ENCODE measurements at places on chromosomes 6 and 20.

DNA sequence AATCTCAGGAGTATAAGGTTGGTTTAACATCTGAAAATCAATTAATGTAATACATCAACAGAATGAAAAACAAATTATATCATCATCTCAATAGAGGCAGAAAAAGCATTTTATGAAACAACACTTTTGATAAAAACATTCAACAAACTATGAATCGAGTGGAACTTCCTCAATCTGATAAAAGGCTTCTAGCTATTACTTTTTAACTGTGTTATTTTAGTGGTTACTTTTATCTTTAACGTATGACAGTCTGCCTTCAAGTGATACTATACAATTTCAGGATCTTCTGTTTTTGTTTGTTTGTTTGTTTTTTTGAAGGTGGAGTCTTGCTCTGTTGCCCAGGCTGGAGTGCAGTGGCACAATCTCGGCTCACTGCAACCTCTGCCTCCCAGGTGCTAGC, 73.7 kb downstream of the ZFAND3 start:
- no peak for DNase-seq

DNA sequence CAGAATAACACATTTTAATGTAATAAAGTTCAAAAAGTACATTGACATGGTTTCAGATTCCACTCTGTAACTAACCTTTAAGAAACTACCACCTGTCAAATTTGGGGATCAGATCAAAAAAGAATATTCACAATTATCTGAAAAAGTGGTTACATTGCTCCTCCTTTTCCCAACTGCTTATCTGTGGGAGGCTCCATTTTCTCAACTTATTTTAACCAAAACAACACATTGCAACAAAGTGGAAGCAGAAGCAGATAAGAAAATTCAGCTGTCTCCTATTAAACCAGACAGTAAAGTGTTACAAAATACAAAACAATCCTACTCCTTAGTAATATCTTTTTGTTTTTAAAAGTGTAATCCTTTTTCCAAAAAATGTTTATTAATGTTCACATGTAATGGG, 61.4 kb downstream of the PDSS2 start:
- no peak for DNase-seq

- no peak for DNase-seq
These were observed 61.9 kb upstream of the CITED2 start for GRCh38 chr6:139436200-139436956.

GRCh38 chr20:5178046-5178445, 51.2 kb downstream of the CDS2 start:
- DNase-seq, result no peak

DNA sequence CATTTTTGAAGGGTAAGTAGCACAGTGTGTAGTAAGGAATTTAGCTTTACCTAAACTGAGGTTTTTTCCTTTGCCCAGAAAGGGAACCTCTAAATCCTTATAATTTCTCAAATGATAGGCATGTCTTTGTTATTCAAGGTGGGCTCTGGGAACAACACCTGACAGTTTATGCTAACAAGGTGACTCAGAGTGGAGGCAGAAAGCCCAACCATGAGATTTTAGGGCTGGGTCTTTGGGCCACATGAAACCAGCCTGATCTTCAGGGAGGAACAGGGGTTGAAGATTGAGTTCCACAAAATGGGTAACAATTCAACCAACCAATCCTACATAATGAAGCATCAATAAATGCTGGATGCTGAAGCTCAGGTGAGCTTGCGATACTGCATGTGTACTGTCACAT, 46.6 kb downstream of the PRSS35 start:
- no peak for DNase-seq

DNA sequence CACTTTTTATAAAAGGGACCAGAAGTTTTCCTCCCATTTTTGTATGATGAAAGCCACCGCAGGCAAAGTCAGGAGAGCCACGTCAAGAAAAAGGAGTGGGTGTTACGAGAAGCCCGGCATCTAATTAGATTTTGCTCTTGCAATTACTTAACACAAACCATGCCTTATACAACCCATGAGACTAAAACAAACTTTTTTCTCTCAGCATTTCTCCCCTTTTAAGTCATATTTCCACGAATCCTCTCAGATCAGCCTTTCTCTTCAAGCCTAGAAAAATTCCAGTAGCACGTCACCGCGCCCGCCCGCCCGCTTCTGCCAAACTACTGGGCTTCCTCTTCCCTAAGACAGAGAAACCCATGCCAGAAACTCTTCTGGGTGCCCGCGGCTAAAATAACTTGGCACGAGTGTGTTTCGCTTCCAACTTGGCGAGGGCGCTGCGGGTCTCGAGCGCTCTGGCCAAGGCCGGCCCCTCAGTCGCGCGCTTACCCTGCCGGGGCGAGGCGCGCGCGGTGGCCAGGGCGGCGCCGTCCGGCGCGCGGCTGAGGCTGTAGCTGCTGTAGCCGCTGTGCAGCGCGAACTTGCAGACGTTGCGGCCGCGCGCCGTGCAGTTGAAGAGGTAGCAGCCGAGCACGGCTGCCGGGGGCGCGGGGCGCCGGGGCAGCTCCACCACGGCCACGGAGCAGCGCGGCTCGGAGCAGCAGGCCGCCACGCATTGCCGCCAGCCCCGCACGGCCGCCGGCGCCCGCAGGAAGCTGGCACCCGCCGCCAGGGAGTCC, 1.0 kb downstream of the LRP11 start:
- DNase-seq, result peak; percentile 39

- DNase-seq, result no peak
These were observed 92.4 kb downstream of the NCR2 start for GRCh38 chr6:41427642-41428335.

DNA sequence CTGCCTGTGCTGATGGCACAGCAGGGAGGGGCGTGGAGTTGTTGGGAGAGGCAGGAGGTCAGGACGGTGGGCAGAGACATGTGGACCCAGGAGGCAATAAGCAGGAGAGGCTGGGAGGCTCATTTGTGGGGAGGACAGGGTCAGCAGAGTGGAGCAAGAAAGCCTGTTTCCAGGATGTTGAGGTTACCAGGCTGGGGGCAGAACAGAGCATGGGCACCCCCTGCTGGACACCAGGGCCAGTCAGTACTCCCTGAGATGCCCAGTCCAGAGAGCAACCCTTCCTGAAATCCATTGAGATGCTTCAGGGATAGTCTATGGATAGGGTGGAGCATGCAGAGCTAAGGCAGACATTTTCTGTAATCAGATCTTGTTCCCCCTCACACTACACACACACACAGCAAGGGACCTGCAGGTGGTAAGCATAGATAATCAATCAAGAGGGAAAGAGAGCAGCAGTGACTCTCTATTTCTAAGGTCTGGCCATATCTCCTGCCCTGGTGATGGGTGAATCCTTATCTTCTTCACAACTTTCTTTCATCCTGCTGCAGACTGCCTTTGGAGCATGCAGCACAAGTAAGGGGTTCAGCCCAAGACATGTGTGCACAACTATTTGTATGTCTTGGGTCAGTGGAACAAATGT, 41.7 kb downstream of the MOCS1 start:
- DNase-seq, result peak; percentile 61

GRCh38 chr6:52644253-52644652, 26.7 kb upstream of the TMEM14A start:
- no peak for DNase-seq

DNA sequence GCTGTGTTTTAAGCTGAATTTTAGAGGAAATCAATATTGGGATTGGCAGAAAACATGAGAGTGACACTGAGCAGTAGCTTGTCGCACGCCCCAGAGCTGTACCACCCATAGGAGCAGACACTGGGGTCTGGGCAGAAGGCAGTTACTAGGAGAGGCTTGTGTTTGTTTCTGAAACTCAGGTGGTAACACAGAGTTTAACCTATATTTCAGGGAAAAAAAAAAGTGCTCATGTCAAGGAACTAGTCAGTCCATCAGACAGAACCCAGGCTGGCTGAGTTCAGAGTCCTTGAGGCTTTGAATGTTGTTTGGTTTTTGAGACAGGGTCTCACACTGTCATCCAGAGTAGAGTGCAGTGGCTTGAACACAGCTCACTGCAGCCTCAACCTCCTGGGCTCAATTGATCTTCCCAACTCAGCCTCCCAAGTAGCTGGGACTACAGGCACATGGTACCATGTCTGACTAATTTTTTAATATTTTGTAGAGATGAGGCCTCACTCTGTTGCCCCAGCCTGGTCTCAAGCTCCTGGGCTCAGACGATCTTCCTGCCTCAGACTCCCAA, 6.6 kb downstream of the SLC22A1 start:
- no peak for DNase-seq

GRCh38 chr6:145483191-145483996, 251.9 kb downstream of the EPM2A start:
- no peak for DNase-seq

GRCh38 chr20:24894488-24894887, 54.6 kb upstream of the CST7 start:
- DNase-seq, result no peak

GRCh38 chr20:53270792-53271375, 298.7 kb downstream of the TSHZ2 start:
- no peak for DNase-seq

GRCh38 chr6:10310826-10311225, 104.0 kb downstream of the TFAP2A start:
- DNase-seq, result no peak

DNA sequence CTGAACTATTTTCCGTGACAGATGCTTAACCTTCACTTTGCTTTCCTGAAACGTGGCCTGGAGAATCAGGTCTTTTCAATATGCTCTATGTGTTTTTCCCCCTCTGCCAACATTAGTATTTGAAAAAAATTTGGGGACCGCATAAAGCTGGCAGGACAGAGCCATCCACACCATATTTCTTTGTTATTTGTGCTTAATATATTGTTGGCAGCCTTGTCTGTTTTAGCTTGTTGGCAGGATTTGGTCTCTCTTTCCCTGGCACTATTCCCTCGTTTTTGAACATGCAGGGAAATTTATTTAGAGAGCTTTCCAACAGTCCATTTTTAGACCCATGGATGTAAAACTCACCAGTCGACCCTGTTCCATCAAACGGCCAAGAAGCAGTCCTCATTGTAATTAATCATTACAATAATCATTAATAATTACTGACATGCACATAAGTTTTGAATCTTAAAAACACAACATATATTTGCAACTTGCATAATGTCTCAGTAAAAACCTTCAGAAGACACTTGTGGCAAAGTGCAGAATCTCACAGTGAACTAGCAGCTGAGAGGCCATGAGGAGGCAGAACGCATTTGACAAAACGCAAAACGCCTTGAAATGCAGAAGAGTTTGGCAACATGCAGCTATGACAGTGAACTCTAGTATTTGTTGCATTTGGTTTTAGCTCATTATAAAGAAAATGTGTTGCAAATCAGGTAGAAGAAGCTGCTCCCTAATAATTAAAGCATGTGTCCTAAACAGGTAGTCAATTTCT, 514.2 kb downstream of the C6orf118 start:
- DNase-seq, result no peak

- no peak for DNase-seq
These were observed 1227.0 kb upstream of the GJE1 start for GRCh38 chr6:140905724-140906123.

DNA sequence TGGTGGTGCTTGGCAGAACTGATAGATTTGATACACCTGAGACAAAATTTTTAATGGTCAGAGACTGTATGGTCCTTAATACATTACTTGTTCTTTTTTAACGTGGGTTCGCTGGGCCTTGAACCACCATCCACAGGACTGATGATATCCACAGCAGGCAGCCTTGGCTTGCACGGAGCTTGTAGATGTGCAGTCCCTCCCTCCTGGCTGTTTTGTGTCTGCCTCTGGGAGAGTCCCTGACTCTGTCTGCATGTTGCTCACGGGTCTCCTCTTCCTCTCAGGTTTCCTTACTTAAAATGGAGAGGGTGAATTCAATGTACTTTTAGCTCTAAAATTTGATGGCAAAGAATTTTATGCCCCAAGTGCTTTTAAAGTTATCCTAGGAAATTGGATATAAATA, 17.5 kb downstream of the KIF25 start:
- DNase-seq, result no peak

DNA sequence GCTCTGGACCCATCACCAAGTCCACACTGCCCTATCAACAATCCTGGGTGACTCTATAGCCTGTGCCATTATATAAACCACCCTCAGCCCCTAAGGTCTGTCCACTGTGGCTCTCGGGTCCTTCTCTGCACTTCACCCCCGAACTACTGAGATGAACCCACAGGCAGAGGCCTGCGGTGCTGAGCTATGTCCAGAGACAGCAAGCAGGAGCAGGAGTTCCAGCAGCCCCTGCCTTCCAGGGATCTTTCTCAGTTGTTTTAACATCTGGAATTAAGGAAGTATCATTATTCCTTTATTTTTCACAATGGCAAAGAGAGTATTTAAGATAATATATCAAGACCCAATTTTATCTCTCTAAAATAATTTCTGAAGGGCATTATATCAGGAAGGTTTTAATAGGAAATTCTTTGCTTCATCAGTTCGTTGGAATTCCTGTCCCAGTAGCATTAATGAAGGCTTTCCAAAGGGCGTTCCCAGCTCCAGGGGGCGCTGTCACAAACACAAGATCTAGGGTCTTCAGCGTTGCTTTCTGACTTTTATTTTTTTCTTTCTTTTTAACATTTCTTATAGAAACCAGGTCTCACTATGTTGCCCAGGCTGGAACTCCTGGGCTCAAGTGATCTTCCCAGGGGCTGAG, 27.3 kb downstream of the RRBP1 start:
- DNase-seq, result no peak

GRCh38 chr20:2330090-2330695, 34.4 kb downstream of the TGM3 start:
- DNase-seq, result no peak

GRCh38 chr20:30919514-30920188, 337.8 kb upstream of the DEFB115 start:
- DNase-seq, result no peak

DNA sequence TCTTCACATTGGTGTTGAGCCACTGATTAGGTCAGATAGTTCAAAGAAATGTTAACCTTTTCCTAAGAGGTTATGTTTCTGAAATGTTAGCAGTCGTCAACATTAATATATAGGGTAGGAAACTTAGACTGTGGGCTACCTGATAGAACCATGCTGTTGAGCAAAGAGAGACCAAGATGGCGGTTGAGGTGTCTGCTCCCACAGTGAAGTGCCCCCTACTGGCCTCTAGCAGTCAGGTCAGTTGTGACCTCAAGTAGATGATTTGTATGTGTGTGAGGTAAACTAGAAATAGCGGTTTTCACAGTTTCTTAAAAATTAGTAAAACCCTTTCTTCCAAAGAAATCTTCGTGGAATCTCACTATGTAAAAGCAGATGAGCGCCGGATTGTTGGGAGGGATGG, 40.3 kb downstream of the MTHFD1L start:
- DNase-seq, result no peak

DNA sequence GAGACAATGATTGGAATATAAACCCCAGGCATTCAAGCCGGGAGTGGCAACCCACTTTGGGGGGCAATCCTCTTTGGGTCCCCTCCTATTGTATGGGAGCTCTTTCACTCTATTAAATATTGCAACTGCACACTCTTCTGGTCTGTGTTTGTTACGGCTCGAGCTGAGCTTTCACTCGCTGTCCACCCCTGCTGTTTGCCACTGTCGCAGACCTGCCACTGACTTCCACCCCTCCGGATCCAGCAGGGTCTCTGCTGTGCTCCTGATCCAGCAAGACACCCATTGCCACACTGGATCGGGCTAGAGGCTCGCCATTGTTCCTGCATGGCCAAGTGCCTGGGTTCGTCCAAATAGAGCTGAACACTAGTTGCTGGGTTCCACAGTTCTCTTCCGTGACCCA, 222.8 kb upstream of the MANEA start:
- no peak for DNase-seq

- no peak for DNase-seq
These were observed 98.3 kb downstream of the SASH1 start for GRCh38 chr6:148440877-148441453.

- no peak for DNase-seq
These were observed 31.7 kb upstream of the SPDEF start for GRCh38 chr6:34587851-34588250.
